ENCODE measurements at places on chromosomes 3 and 15.

DNA sequence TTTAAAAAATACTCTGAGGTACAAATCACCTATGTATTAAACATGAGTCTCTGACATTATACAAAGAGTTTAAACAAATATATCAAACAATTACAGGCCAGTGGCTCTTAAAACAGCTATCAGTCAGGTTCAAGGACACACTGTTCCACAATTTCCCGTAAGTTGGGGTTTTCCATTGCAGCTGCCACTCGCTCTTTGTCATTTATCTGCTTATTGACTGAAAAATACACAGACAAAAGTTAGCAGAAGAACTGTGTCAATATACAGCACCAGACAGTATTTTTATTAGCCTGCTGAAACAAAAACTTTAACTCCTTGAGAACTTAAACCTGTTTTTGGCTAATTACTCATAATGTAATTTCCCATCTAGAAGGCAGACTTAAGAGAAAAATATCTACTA, 20.8 kb downstream of the CIAO2A start:
- DNase-seq: peak; percentile 45

DNA sequence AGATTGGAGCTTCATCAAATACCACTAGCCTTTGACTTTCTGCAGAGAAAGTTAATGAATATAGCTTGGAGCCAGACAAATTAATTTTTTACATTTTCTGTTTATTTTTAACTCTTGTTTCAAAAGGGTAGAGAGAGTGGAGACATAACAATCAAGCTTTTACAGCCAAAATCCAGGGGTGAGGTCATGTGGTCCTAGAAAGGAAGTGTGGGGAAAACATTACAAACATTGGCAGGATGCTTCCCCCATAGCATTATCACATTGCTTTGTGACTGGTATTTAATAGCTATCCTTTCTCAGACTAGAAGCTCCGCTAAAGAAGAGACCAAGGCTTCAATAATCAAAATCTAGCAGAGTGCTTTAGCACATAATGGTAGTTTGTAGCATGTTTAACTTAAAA, 46.4 kb upstream of the PHLDB2 start:
- no peak for DNase-seq

- DNase-seq: no peak
These were observed 29.3 kb upstream of the XYLB start for GRCh38 chr3:38317192-38317759.

DNA sequence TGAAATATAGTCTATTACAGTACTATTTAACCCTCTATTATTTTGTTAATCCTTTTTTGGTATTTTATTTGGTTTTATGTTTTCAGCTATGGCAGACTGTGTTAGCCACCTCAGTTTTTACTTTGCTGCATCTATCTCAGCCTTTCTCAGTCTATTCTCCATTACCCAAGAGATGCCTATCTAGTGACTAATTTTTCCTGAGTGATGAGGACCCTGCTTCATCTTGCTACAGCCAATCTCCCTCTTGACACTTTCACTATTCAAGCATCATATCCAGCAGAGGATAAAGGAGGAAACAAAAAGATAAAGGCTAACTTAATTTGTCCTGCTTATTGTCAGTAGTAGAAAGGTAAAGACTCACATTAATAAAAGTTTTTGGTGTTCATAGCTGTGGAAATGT, 141.8 kb upstream of the NECTIN3 start:
- DNase-seq: no peak

- DNase-seq: no peak
These were observed 90.1 kb downstream of the TMCO5A start for GRCh38 chr15:38024293-38025091.

DNA sequence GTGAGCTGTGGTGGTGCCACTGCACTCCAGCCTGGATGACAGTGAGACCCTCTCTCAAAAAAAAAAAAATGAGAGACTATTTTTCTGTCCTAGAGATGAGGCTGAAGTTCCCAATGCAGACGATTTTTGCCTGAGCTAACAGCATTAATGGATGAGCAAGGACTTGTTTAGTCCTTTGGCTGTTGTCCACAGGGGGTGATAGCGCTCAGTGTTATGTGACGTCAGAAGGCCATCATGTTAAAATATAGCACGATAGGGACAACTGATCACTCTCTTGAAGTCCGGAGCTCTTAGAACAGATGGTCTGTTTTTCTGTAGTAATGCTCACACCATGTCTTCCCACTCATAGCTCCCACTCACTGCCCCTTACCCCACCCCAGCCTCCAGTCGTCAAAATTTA, 6.8 kb downstream of the TRNT1 start:
- DNase-seq: no peak

DNA sequence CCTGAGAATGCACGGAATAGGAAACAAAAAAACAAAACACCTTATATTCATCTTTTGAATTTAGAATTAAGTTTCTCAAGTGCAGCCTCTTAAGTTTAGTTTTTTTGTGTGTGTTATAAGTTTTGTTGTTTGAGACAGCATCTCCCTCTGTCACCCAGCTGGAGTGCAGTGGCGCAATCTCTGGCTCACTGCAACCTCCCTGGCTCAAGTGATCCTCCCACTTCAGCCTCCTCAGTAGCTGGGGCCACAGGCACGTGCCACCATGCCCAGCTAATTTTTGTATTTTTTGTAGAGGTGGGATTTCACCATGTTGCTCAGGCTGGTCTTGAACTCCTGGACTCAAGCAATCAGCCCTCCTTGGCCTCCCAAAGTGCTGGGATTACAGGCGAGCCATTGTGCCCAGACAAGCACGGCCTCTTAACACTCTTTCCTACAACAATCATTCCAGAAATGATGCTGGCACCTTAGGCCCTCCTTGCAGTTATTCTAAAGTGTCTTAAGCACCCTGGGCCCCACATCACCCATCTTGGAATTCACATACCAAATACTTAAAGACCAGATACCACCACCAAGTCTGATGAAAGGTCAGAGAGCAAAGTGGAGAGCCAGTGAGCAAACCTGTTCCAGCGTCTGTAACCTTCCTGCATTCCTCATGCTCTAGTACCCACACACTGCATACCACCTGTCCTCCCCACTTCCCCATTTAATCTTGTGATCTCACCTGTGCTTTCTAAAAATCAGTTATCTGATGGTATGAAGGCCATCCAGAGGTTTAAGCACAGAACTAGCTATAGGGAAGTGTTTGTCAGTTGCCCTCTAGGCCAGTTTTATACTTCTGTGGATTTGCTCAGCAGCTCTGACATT, 6.9 kb upstream of the SPG11 start:
- DNase-seq: no peak

DNA sequence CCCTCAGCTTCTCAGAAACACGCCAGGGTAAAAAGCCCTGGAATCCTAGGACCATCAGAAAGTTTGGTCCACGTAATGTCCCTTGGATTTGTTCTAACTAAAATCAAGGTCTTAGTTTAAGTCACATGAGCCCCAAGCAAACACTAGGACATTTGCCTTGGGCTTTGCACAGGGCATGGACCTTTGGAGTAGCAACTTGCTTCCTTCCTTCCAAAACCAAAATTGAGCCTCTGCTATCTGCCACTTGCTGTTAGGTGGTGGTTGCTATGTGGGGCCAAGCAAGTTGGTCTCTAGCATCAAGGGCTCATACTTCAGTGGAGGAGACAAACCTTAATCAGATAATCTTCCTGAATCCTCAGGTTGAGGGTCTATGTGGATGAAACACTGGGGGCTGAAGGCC, 4.0 kb upstream of the DAG1 start:
- DNase-seq: no peak

DNA sequence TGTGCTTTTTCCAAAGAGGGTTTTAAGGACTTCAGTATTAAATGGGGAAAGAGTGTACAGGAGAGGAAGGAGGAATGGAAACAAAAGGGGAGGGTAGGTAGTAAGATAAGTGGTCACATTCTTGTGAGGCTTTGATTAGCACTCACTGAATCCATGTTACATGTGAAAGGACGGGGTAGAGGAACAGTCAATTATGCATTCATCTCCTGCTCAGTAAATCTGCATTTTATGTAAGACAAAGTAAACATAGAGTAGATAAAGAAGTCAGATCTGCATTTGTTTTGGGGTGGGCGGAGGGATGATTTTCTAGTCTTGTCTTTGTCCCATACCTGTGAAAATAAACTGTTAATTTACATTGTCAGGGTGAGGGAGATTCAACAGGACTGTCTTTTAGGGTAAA, 50.8 kb downstream of the SACM1L start:
- DNase-seq: no peak

DNA sequence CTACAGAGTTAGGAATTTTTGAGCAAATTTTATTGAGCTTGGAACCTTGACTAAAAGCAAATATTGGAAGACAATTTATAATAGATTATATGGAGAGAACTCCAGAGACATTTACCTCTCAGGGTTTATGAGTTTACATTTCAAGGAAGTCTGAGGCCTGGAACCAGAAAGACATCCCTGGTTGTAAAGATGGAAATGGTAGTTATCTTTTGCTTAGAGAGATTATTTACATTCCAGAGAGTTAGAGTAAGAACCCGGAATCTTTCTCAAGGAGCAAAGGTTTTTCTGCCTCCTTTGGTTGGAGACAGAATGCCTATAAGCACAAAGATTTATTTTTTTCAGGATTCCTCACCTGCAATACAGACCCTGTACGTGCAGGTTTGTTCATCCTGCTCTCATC, 458.1 kb downstream of the TBL1XR1 start:
- DNase-seq: no peak

DNA sequence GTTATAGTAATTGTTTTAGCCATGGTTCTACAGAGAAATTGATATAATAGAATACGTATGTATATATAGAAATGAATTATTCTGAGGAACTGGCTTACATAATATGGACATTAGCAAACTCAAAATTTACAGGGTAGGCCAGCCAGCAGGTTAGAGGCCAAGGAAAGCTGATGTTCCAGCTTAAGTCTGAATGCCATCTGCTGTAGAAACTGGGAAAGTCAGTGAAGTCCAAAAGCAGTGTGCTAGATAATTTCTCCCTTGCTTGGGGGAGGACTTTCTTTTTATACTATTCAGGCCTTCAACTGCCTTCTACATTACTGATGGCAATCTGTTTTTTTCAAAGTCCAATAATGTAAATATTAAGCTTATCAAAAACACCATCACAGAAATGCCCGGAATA, 1174.7 kb downstream of the ZPLD1 start:
- no peak for DNase-seq

DNA sequence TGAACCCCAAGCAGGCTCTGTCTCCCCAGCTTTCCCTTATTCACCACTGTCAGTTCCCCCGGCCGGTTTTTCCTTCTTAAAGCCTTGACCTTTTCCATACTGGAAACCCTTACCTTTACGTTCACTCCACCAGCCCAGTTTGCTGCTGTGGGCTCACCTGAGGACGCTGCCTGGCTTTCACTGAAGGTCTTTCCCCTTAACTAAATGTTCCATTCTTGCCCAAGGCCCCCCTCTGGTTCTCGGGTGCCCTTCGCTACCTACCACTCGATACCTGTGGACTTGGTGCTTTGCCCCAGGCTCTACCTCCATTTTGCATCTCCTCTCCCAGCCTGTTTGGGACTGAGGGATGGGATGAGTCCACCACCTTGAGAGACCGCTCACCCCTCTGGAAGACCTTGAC, 851 bp downstream of the AP2M1 start:
- no peak for DNase-seq

DNA sequence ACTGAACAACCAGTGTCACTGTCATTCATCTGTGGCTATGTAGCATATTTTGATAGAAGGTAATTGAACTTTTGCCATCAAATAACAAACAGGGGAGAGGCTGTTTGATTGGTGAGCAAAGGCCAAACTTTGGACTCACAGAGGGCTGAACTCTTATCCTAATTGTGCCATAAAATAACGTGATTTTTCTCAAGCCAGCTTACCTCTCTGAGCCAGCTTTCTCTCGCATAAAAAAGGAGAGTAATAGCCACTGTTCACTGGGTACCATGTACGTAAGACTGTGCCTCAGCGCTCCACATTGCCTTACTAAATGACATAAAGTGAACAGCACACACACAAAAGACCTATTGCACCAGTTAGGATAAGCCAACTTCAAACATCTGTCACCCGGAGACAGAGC, 216.9 kb downstream of the LRTM1 start:
- no peak for DNase-seq

DNA sequence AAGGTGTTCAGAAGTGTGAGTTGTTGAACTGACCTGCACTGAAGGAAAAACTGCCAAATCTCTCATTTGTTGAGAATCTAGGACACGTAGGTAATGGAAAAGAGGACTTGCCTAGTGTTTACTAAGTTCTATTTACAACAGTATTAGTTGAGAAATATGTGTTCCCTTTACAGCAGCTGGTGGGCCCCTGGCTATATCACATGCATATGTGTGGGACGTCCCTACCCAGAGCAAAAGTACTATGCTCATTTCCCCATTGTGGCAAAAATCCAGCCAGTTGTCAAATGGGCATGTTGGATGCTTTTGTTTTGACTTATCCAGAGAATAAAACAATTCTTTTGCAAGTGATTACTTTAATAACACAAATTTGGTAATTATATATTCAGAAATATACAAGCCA, 113.3 kb upstream of the PTX3 start:
- DNase-seq: no peak

GRCh38 chr15:52419494-52419893, 109.2 kb downstream of the MYO5A start:
- DNase-seq: no peak

- no peak for DNase-seq
These were observed 404.0 kb upstream of the WNT5A start for GRCh38 chr3:55891106-55891505.

- no peak for DNase-seq
These were observed 15.4 kb upstream of the OXTR start for GRCh38 chr3:8784676-8785435.

DNA sequence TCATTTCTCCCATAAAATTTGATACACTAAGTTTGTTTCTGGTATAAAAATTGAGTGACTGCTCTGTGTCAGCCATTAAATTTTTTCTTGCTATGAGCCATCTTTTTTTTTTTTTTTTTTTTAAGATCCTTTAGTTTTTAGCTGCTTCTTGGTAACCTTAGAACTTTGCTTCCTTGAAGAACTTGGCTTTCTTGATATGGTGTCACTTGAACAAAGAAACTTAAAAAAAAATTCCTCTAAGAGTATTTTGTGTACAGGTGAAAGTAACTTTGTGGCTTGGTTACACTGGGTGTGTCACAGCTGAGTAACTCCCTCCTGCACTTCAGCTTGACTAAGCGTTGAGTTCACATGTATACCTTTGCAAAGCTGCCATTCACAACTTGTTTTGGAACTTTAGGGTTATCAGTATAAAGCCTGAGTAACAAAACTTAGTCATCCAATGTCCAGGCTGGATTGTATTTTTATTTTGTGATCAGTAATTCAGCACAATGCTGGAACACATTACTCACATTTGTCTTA, 6.5 kb downstream of the CHD2 start:
- DNase-seq: no peak

- DNase-seq: no peak
These were observed 94.3 kb downstream of the CEMIP start for GRCh38 chr15:80873366-80873952.

DNA sequence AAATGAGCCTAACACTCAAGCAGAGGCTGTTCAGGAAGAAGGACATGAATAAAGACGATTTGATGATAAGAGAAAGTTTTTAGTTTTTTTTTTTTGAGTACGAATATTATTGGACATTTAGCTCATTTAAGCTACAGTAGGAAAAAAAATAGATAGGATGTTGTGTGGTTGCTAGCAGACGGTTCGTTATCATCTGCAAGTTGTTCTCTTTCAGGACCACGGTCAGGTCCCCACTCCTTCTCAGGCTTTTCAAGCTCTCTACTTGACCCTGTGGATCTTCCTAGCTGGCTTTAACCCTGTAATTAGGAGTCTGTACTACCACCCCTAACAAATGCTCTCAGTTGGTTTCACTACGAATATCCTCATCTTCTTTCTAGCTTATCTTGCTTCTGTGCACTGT, 1.1 kb downstream of the KCNH8 start:
- DNase-seq: no peak

- no peak for DNase-seq
These were observed 14.7 kb downstream of the CHD2 start for GRCh38 chr15:92914768-92915221.

GRCh38 chr15:81526029-81526428, 152.0 kb upstream of the TMC3 start:
- DNase-seq: no peak
